ENCODE measurements at places on chromosomes 4 and X.

GRCh38 chr4:26017531-26017930 is 103.5 kb downstream of the SMIM20 start:
- no peak for DNase-seq

DNA sequence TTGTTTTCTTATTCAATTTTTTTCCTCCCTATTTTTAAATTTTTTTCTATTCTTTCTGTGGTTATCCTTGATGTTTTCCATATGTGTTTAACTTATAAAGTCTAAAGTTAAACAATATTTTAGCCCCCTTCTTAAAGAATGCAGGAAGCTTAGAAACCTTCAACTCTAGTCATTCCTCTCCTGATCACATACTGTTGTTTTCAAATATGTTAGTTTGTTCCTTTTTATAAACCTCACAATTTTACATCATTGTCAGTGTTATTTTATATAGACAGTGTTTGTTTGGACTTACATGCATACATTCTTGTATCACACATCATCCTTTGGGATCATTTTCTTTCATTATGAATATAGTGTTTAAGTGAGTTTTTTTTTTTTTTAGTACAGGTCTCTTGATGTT is 31.6 kb downstream of the KANTR start:
- DNase-seq, result no peak

GRCh38 chr4:6732441-6733357 is 16.7 kb downstream of the BLOC1S4 start:
- DNase-seq, result peak; percentile 52

- DNase-seq, result no peak
Observed at GRCh38 chrX:108219949-108220601, 128.5 kb downstream of the ATG4A start.

DNA sequence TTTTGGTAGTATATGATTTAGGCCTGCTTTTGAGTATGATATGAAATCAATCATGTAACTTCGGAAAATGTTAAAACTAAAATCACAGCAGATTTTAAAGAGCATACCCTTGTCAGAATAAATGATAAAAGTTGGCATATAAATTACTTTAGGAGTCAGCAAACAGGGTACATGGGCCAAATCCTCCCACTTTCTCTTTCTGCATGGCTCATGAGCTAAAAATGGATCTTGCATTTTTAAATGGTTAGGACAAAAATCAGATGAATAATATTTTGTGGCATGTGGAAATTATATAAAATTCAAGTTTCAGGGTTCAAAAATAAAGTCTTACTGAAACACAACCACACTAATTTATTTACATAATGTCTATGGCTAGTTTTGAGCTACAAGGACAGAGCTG is 214.9 kb downstream of the GASK1B start:
- no peak for DNase-seq

GRCh38 chr4:169074117-169074516 is 64.1 kb upstream of the CBR4 start:
- no peak for DNase-seq

DNA sequence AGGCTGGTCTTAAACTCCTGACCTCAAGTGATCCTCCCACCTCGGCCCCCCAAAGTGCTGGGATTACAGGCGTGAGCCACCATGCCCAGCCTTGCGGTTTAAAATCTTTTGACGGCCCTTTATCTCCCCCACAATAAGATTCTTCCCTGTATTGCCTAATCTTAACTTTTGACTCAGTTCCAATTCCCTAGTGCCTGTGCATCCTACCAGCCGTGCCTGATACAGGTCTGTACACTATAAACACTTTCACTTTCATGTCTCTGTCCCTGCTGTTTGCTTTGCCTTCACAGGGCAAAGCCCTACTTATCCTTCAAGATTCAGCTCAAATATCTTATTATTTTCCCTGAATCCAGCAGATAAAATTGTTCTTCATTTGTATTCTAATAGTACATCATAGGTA is 74.6 kb downstream of the WDR44 start:
- DNase-seq, result no peak

DNA sequence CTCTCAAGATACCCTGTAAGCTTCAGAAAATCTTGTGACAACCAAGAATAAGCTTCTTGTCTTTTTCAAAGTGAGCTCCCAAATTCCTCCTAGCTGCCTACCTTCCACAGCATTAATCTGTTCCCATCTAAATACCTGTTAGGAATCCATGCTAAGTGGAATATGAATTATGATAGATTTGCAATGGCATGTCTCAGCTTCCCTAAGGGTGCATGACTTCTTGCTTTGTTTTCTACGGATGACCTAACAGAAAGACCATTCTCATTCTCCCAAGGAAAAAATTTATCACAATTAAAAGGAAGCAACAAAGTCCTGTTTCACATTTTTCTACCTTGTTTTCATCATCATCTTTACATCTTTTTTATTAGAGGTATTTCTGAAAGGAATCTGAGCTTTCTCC is 532.7 kb downstream of the GRXCR1 start:
- no peak for DNase-seq

DNA sequence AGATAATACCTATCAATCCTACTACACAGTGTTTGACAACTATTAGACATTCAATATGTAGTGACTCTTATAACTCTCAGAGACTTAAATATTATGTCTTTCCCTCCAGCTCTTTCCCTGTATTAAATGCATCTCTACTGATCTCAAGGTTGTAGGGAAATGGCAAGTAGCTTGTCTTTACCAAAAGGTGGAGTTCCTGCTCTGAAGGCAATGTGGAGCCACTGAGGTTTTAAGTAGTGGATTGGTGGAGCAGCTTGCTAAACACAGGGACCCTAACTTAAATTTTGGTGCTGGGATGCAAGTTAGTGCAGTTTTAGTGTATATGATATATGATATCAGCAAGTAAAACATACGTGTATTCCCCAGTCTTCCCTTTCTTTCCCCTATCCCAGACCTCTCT is 13.1 kb downstream of the FNIP2 start:
- no peak for DNase-seq

- DNase-seq, result no peak
Observed at GRCh38 chr4:84384801-84385200, 114.3 kb downstream of the NKX6-1 start.

- DNase-seq, result no peak
Observed at GRCh38 chr4:96305030-96305429, 465.1 kb downstream of the PDHA2 start.

GRCh38 chrX:72280321-72280845 is 3.3 kb upstream of the RPS4X start:
- DNase-seq, result no peak

GRCh38 chrX:27860337-27860736 is 52.5 kb downstream of the MAGEB10 start:
- DNase-seq, result no peak

- DNase-seq, result no peak
Observed at GRCh38 chr4:77434299-77435092, 171.1 kb upstream of the CXCL13 start.

- no peak for DNase-seq
Observed at GRCh38 chr4:183517781-183518180, 12.9 kb downstream of the ING2 start.

GRCh38 chrX:825991-826390 is 195.4 kb downstream of the SHOX start:
- no peak for DNase-seq

DNA sequence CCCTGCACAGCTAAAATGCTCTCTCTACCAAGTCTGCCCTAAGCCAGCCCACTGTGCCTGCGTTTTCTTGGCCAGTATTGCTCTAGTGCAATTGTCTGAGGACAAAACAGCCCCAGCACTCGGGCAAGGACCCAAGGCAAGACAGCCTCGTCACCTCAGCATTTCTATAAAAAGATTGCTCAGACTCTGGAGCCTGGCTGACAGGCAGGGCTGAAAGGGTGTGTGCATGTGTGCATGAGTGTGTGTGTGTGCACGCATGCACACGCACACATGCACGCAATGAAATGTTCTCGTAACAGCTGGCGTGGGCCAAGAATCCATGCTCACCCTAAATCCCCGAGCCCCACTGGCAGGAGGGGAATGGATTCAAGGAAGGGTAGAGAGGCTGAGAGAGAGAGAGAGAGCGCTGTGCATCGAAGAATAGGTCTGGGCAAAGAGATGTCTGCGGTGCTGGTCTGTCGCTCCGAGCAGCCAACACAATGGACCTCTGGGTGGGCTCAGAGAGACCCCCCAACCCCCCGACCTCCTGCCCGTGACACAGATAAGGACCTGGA is 579.2 kb downstream of the BCOR start:
- peak; percentile 10 for DNase-seq

GRCh38 chr4:97073194-97073593 is 1070.1 kb downstream of the STPG2 start:
- DNase-seq, result no peak

GRCh38 chr4:67125636-67126514 is 419.4 kb downstream of the CENPC start:
- no peak for DNase-seq

- DNase-seq, result no peak
Observed at GRCh38 chrX:43527801-43528200, 128.3 kb upstream of the MAOA start.

DNA sequence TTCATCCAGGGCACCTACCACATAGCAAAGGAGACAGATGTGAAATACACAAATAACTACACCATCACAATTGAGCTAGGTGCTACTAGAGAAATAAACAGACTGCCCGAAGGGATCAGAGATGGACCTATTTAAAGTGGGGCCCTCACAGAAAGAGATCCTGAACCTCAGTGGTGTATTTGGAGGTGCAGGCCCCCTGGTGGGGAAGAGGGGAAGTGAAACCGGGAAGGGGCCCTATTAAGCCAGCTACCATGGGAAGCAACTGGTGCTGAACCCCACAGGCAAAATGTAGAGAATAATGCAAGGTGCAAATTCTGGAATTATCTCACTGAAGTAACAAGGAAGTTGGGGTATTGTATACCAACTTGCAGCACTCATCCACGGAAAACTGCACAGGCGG is 78.6 kb upstream of the FAM9A start:
- no peak for DNase-seq
